Tibial artery (tissue), 4 donors: ENCODE measurements at places on chromosomes 1 and 21.

GRCh38 chr1:27615346-27616192 lies 11.6 kb upstream of the AHDC1 start:
- no peak for DNase-seq

- DNase-seq, result no peak
These were observed 327 bp downstream of the LRRC40 start for GRCh38 chr1:70205071-70205433.

DNA sequence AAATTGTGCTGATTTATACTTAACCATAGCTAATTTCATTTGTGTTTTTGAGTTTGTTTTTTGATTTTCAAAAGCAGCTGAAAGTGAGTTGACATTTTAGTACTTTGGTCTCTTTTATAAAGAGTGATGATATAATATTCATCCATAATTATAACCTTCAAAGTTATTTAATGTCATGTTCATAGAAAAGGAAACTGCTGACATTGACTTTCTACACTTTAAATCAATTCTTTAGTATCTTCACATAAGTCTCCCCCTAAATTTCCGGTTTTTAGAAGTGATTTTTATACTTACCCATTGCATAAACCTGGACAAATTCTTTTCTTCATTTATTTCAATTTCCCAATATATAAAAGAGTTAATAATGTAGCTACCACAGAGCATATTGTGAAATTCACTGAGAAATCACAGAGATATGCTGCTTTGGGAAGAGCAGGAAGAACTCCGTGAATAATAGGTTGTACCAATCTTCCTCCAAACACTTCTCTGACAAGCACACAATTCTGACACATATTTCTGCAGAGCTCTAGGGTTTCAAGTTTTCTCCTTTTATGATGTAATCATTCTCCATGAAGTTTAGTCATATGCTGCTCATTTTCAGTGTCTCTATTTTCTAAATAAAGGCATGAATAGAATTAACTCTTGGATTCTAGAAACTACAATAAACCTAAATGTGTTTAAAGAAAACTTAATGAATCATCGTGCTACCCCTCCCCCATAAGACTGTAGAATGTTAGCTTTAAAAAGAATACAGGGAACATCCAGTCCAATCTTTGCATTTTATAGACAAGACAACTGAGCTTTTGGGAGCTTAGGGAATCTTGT lies 25.6 kb upstream of the CDC42BPA start:
- no peak for DNase-seq

- DNase-seq, result no peak
These were observed 50.9 kb downstream of the PTGS2 start for GRCh38 chr1:186629341-186629740.

DNA sequence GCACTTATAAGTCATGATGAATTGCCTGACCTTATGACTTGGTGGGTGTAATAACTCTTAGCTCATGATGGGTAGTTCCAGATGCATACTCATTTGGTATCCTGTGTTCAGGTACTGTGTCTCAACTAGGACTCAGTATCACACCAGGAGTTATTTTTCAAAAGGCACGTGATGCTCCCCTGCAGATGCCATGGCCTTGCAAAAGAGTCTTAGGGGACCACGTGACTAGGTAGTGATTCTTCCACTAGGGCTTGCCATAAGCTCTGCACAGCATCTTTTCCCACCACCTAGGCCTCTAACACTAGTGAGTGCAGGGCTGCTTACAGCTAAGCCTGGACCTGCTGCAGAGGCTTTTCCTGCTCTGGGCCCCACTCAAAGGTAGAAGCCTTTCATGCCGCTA lies 3.9 kb upstream of the FCAMR start:
- no peak for DNase-seq

DNA sequence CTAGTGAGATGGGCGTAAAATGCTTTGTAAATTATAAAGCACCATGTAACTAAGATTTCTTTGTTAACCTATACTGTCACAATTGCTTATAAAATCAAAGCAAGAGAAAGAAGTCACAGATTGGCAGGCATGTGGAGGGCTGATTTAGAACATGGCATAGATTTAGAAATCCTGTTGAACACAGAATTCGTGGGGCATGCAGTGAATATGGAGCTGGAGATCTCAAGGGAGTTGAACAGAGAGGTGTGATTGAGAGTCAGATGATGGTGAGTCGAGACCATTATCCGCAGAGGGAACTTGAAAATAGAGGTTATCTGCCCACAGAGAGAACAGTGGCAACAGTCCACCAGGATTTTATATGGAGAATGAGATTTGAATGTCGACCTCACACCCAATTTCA lies 27.6 kb downstream of the PBX1 start:
- DNase-seq, result no peak

DNA sequence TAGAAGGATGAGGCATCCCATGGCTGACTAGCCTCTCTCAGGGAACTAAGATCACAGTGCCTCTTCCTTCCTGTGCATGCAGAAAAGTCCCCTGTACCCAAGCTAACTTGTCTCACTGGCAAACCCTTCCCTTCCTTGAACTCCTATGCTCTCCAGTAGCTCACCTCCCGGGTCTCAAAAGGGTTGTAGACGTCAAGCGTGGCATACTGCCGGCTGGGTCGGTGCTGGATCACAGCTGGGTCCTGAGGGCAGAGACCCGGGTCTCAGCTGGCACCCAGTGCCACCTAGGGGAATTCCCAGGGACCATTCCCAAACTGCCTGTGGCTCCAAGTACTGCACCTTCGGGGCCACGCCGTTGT lies 688 bp downstream of the SCAMP3 start:
- DNase-seq, result no peak

GRCh38 chr1:219757890-219758289 lies 145.0 kb upstream of the ZC3H11B start:
- no peak for DNase-seq

DNA sequence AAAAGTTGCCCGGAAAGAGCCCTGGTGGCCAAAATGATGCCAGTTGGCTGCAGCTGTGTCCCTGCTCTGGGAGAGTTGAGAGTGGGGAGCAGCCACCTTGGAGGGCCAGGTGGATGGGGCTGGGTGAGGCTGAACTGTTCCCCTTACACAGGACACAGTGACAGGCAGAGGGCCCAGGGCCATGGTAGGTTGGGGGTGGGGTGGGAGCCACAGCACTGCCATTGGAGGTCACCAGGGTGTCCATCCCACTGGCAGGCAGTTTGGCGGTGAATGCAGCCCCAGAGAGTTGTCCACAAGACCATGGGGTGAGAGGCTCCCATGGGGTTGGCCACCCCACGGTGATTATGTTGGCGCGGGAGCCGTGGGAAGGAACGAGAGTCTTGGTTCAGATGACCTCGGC lies 87.7 kb downstream of the POFUT2 start:
- no peak for DNase-seq

DNA sequence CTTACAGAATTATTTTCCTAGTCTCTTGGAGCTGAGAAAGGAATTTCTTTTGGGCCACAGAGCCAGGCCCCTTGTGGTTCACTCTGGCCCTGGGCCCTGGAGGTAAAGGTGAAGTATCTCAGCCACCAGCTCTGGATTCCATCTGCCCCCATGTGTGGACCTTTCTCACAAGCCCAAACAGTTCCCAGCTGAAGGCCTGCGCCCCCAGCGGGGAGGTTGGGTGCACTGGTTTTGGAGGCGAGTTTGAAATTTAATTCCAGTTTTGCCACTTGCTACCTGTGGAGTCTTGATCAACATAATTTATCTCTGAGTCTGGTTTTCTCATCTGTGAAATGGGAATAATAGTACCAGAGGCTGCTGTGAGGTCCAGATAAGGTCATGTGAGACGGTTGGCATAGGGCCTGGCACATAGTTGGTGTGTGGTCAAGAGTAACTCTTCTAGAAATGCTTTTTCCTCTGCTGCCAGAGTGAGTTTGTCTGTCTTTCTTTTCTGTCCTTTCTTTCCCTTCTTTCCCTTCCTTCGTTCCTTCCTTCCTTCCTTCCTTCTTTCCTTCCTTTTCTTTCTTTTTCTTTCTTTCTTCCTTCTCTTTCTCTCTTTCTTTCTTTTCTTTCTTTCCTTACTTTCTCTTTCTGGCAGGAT lies 6.1 kb downstream of the AGTRAP start:
- no peak for DNase-seq
